ENCODE measurements at places on chromosomes 16 and 17.

- DNase-seq = peak; percentile 90
Measured at GRCh38 chr17:47889734-47890529, 6.1 kb upstream of the SP2 start.

- DNase-seq = no peak
Measured at GRCh38 chr16:83513008-83513755, 294.6 kb upstream of the HSBP1 start.

GRCh38 chr16:83802135-83802534 is 5.6 kb upstream of the HSBP1 start:
- no peak for DNase-seq

- no peak for DNase-seq
Measured at GRCh38 chr17:9544221-9544620, 31.4 kb downstream of the STX8 start.

GRCh38 chr17:65184235-65184959 is 47.2 kb downstream of the RGS9 start:
- DNase-seq = no peak

- DNase-seq = no peak
Measured at GRCh38 chr16:47999595-47999994, 156.2 kb downstream of the ABCC12 start.

GRCh38 chr17:28240688-28241340 is 78.2 kb upstream of the TMEM97 start:
- no peak for DNase-seq

DNA sequence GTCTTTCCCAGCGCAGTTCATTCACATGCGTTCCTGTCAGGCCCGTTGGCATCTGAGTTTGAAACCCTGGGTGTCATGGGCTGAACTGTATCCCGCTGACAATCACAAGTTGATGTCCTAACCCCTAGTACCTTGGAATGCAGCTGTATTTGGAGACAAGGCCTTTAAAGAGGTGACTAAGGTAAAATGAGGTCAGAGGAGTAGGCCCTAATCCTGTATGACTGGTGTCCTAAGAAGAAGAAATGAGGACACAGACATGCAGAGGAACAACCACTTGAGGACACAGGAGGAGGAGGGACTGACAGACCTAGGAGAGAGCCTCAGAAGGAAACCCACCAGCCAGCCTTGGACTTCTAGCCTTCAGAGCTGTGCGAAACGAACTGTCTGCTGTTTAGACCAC is 33.1 kb downstream of the TRPV2 start:
- no peak for DNase-seq

GRCh38 chr17:9371019-9371418 is 204.6 kb downstream of the STX8 start:
- peak; percentile 98 for DNase-seq

DNA sequence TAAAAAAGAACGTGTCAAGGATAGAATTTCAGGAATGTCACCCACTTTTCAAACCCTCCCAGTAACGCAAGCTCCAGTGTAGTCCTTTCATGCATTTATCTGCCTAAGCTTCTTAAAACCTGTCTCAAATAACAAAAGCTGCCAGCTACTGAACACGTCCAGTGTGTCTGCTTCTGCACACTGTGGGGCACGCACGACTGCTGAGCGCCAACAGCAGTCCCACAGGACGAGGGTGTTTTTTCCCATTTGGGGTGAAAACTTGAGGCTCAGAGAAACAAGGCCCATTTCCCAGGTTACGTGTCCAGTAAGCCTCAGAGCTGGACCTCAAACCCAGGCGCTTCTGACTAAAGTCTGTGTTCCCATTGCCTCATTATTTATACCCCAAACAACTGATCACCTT is 17.2 kb downstream of the NTAN1 start:
- no peak for DNase-seq

GRCh38 chr17:11047228-11047627 is 193.8 kb upstream of the SHISA6 start:
- no peak for DNase-seq

GRCh38 chr17:37506678-37507077 is 17.0 kb downstream of the DUSP14 start:
- DNase-seq = no peak

DNA sequence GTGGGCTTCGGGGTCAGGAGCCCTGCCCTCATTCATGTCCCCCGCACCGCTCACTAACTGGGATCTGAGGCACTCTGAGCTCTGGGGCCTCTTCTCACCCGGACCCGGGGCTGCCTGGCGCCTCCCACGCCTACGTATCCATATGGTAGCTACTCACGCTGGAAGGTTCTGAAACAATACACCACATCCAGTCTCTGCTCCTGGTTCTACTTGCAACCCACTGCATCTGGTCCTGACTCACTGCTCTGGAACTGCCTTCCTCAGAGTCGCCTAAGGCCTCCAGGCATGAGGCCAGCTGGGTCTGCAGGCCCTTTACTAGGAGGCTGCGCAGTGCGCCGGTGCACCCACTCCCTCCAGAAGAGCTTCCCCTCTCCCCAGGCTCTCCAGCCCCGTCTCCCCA is 18.1 kb downstream of the USP36 start:
- no peak for DNase-seq

GRCh38 chr16:74035816-74036215 is 260.8 kb upstream of the PSMD7 start:
- DNase-seq = peak; percentile 34

- no peak for DNase-seq
Measured at GRCh38 chr16:27431773-27432532, 30.0 kb downstream of the IL21R start.

DNA sequence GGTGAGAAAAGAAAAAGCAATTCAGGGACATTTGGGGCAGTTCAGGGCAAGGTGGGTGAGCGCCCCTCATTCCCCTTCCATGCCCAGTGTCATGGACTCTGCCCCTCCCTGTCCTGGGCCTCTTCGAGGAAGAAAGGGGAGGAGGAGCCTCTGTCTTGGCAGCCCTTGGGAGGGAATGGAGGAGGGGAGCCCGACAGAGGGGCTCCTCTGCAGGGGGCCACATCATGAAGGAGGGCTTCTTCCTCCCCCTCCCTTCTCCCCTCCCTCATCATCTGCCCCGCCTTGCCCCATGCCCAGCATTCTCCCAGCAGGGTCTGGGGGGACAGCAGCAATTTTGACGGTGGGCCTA is 33.2 kb upstream of the TAC4 start:
- no peak for DNase-seq

DNA sequence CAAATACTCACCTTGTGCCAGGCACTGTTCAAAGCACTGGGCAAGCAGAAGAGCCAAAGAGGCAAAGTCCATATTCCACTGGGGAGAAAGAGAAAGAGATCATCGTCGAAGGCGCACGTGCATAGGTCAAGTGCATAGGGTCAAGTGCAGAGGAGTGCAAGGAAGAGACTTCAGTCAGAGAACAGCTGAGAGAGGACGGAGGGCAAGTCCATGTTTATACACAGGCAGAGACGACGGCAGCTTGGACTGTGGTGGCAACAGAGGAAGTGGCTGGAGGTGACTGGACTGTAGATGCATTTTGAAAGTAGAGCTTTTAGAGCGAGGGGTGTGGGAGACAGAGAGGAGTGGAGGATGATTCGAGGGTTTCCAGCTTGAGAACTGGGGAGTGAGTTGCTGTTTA is 74.7 kb upstream of the SDK2 start:
- no peak for DNase-seq

DNA sequence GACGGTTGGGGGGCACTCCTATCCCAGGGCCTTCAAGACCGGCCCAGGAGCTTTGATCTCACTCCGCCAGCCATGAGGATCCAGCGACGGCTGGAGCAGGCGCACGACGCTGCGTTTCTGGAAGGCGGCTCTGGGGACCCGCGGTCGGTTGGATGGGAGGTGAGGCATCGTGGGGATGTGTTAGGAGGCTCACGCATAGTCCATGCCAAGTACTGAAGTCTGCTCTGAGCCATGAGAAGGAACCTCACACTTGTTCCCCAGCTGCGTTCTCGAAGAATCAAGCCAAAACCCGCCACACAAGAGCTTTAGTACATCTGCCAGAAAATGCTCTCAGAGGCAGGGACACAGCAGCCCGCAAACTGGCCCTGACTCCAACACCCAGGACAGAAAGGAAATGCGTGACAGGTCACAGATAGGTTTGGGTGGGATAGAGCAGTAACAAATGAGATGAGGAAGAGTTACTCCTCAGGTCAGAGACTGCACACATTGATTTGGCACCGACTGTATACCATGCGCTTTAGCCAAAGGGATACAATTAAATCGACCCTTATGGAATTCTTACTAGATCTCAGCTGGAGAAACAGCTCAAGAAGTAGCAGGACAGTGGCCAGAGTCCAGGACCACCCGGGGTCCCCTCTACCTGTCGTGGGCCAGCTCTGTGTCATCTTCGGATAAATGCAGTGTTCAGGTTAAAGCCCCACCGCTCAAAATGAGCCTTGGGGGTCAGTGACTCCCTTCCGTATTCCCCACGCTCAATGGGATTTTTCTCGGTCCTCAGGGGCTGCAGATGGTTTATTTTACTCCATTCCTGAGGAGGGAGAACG is 6.7 kb upstream of the GSG1L start:
- DNase-seq = no peak

- DNase-seq = no peak
Measured at GRCh38 chr17:75676461-75676860, 9.3 kb downstream of the SAP30BP start.

- DNase-seq = peak; percentile 42
Measured at GRCh38 chr17:45050481-45051059, 862 bp downstream of the DCAKD start.

DNA sequence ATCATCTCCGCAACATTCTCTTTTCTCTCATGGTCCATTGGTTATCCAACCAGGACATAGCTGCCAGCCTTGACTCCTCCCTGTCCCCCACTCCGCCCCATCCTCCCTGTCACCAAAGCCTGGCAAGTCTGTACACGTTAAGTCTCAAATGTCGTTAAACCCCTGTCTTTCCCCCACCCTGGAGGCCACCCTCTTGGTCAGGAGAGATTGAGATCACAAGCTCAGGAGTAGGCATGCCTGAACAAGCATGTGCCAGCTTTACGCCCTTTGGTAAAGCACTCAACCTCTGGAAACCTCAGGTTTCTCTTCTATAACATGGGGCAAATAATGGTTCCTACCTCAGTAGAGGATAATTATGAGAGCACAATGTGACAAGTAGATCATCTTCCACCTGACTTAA is 38.1 kb upstream of the CCL1 start:
- no peak for DNase-seq

GRCh38 chr17:2122641-2123302 is 67.9 kb downstream of the HIC1 start:
- no peak for DNase-seq

- no peak for DNase-seq
Measured at GRCh38 chr16:75627851-75628250, 4.8 kb upstream of the ADAT1 start.

DNA sequence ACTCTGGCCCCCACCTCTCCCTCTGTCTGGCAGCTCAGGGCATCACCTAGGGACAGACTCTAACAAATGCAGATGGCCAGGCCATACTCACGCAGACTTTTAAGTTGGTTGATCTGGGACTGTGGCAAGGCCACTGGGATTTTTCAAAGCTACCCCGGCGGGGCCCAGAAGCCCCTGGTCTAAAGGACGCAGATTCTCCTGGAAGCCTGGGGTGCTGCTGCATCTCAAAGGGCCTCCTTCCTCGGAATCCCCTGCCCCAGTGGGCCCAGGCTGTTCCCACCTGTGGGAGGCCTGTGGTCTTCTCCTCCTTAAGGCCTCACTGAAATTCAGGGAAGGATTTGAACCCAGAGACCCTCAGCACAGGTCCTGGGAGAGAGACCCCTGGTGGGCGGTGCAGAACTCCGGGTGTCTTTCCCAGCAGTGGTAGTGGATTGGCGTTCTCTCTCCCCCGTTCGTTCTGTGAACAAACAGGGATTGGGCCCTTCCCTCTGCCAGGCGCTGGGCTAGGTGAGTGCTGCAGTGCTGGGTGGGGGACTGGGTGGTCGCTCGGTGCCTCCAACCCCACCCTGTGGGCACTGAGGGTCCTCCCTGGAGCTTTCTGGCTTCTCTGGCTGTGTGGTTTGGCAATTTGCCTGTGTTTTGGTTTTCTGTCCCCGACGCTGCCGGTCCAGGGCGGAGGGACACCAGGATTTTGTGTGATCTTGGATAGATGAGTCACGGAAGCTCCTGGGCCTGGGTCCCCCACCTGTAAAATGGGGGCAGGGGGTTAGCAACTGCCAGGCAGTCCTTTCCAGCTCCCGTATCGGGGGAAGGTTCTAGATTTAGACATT is 160.5 kb upstream of the GSE1 start:
- no peak for DNase-seq

- DNase-seq = peak; percentile 41
Measured at GRCh38 chr16:2490190-2491105, 15.5 kb downstream of the TBC1D24 start.

- DNase-seq = peak; percentile 57
Measured at GRCh38 chr17:48609759-48610281, 997 bp downstream of the HOXB7 start.

DNA sequence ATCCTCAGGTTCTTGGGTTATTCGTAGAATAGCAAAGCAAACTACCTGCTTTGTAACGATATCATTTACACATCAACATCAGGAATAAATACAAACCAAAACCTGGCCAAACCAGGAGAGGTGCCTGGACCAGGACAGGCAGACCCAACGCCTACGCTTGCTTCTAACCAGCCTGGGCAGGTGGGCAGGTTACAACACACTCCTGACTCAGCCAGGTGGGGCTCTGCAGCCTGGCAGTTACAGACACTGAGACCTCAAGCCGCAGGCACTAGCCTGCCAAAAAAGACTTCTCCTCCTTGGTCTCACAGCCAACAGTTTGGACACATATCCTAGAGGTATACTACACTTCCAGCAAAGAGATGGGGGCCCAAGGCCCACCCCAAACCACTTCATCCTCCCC is 14.0 kb downstream of the ANKRD11 start:
- no peak for DNase-seq

DNA sequence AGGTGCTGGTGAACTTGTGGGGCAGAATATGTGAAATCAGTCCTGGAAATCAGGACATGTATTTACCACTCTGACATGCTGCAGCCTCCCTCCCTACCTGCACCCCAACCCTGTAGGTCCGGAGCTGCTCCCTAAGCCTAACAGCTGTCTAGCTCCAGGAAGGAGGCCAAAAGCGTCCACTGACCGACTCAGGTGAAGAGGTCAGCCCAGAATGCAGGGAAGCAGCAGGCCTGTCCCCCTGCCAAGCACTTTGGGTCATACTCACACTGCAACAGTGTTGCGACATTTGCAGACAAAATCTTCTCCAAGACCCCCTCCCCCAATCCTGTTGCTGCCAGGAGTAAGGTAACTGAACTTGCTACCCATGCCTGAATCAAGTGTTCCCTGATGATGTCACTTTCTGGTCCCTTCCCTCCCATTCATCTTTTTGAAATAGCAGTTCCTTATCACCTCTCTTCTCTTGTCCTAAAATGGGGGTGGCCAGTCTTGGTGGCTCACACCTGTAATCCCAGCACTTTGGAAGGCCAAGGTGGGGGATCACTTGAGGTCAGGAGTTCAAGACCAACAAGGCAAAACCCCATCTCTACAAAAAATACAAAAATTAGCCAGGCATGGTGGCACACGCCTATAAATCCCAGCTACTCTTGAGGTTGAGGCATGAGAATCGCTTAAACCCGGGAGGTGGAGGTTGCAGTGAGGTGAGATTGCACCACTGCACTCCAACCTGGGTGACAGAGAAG is 1.3 kb upstream of the ACLY start:
- no peak for DNase-seq

GRCh38 chr16:2591476-2592240 is 53.8 kb downstream of the PDPK1 start:
- no peak for DNase-seq

All from NCI-H146 (cell line).